ENCODE measurements at places on chromosomes 2 and 18.

DNA sequence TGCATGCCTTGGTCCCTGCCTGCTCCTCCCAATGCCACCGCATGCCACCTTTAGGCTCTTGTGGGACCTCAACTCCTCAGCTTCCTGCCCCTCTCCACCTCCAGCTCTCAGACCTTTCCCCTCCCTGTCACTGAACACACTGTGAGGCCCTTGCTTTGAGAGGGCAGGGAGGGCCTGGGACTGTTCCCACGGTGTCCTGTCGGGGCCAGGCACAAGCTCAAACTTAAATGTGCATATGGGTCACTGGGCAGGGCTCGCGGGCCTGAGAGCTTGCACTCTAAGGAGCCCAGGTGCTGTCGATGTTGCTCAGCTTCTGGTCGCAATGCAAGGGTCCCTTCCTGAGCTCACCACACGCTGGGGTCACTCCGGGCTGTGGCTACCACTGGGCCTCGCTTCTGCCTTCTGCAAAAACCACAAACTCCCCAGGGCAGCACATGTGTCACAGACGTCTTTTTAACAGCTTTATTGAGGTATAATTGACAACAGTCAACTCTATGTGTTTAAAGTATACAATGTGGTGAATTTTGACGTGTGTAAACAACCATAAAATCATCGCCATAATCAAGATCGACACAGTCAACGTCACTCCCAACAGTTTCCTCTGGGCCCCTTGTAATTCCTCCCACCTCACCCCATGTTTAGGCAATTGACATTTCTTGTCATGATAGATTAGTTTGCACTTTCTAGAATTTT is 11.9 kb upstream of the B3GNT7 start:
- DNase-seq: no peak

DNA sequence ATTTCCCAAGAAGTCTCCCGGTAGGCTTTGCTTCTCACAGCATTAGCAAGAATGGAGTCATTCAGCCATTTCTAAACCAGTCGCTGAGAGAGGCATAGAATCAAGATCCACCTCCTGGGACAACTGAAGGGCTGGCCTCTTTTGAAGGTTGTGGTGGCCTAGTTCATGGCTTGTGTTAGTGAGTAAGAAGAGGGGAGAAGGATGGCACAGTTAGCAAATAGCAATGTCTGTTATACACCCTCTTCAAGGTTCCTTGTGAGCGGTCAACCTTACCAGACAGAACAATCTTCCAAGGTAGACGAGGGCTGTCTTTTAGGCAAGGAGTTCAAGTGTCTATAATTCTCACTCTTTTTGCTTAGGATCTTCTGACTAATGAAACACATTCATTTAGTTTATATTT is 35.4 kb upstream of the DNAH7 start:
- no peak for DNase-seq

GRCh38 chr2:30781451-30781850 is 25.8 kb downstream of the CAPN13 start:
- no peak for DNase-seq

GRCh38 chr18:42275138-42275535 is 320.1 kb downstream of the PIK3C3 start:
- no peak for DNase-seq

DNA sequence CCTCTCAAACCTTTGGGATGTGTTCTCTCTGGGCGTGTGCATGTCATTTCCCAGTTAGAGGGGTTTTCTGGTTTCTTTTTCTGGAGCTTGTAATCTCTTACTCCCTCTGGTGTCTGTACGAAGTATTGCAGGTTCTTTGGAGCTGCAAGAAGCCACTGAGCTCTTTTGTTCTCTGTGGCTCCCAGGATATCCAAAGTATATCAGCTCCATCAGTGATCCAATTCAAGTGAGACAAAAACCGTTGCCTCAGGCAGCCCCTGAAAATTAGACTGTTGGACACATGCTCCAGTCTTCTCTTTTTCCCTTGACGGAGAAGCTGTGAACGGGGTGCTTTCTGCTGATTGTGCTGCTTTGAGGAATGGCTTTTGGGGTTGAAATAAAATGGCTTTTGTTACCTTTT is 59.0 kb upstream of the LDLRAD4 start:
- DNase-seq: peak; percentile 68

DNA sequence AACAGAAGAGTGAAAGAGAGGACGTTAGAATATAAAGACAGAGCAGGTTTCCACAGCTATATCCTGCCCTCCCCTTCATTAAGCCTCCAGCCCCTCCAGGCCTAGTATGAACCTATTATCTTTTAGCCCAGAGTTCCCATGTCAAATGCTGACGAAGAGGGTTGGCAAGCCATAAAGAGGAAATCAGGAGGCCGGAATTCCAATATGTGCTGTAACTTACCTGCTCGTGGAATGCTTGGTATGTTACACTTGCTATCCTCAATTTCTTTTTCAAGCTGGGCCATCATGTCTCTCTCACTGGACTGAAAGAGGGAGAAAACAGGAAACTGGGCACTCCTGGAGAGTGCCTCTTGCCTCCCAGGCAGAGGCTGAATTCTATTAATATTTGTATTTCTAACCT is 264.1 kb downstream of the TRIB2 start:
- no peak for DNase-seq

Measured in inflammatory macrophage treated with lipopolysaccharide for 4 hours (primary cell).